ENCODE measurements at places on chromosomes 7 and 10.

DNA sequence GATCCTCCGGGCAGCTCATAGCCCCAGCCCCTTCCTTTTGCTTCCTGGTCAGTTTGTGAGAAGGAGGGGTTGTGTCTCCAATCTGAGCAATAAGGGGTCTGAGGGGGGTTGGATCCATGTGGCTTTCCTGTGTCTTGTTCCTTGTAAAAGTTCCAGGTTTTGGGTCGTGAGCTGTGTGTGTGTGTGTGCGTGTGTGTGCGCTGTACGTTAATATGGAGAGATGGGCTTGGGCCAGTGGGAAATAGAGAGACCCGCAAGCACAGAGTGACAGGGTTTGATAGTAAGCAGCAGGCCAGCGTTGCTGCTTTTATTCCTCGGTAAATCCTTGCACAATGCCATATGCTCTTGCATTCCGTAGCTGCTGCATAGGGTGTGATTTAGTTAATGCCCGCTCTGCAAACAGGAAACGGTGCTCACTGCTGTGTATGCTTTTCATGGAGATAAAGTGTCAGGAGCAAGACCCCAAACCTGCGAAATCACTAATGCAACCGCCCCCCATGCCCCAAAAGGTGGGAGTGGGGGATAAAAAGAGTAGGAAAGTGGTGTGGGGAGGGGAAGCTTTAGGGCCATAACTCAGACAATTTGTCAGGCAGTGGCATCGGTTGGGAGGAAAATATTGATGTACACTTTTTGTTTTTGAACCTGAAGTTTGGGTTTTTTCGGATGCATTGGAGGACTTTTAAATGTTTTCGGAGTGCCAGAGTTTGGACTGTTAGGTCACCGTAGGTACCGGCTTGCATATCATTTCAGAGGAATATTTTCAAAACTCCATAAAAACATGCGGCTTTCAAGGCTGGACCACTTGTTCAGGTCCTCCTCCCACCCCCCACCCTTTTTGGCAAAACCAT is 108.7 kb downstream of the TCF7L2 start:
- no peak for DNase-seq

- DNase-seq: no peak
Measured at GRCh38 chr10:24988831-24989640, 26.9 kb downstream of the ENKUR start.

GRCh38 chr7:126790763-126791162 is 462.0 kb downstream of the GRM8 start:
- no peak for DNase-seq

GRCh38 chr10:24951201-24952142 is 934 bp downstream of the PRTFDC1 start:
- no peak for DNase-seq

- DNase-seq: no peak
Measured at GRCh38 chr7:66211429-66211828, 6.3 kb downstream of the TPST1 start.

DNA sequence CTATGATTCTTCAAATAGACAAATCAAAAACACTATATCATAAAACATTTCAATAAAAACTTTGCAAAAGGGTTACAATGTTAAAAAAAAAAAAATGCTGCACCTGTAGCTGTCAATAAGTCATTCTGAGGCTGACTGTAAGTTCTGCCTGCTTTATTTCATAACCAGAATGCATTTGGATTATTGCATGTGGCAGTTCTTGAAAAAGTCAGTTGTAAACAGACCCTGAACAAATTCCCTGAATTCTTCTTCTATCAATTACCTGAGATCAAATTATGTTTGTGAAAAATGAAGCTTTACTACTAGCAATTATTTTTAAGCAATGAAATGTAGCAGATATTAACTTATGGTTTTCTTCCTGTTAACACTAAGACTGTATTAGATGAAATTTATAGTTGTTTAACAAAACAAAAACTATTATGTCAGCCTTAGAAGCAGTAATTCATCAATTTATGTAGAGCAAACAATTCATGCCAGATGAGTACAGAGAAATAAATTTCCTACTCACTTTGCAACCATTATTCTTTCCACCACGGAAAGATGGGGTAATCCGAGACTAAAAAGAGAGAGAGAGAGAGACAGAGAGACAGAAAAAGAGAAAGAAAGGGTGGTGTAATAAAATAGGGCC is 107.8 kb downstream of the SFMBT2 start:
- DNase-seq: no peak

- DNase-seq: no peak
Measured at GRCh38 chr7:30178748-30179436, 44.1 kb downstream of the MTURN start.

GRCh38 chr7:749140-749551 is 22.1 kb upstream of the PRKAR1B start:
- DNase-seq: no peak

DNA sequence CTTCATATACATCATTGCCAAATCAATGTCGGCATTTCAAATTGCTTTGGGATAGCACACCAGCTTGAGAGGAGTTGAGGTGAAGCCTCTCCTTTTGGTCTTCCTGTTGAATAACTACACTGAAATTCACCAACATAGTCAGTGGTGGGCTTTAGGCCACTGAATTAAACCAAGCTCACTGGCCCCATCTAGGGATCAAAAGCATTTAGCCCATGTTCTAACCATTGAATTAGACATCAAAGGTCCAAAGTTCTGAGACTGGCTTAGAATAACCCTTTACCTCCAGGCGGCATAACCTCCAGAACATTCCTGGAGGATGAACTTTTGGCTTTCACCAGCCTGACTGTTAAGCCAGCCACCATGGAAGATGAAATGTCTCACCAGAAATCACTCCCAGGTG is 54.6 kb downstream of the BPGM start:
- no peak for DNase-seq

- no peak for DNase-seq
Measured at GRCh38 chr7:157150882-157151281, 12.2 kb downstream of the UBE3C start.

GRCh38 chr10:129715805-129716204 is 248.3 kb downstream of the EBF3 start:
- DNase-seq: no peak

- DNase-seq: no peak
Measured at GRCh38 chr10:113524539-113525490, 28.0 kb upstream of the HABP2 start.

DNA sequence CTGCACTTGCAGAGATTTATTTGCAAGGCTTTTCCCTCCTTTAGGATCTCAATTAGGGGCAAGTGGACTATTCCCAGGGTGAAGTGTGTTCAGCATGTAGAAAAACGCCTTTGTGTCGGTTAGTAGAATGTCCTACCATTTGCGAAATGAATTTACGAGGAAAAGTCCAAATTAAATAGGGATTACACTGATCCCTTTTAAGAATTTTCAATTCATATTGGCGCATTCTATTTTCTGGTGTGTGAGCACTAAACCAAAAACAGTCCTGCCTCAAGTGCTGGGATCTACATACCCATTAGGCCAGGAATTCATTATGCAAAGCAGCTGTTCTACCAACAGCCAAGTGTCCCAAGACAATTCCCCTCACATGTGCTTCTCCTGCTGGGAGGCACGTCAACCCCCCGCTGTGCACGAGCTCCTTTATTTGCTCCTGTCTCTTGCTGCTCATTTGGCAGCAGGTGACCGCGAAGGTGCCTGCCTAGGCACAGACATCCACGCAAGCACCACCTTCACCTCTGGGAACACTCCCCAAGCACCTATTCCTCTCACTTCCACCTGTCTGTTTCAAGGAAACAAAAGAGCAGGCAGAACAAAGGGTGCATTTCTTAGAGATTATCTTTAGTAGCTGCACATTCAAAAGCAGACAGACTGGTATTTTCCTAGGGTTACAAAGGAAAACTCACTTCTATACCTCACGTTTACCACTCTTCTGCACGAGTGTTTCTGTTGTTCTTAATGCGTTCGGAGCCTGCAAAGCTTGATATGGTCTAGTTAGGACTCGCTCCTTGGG is 134.6 kb upstream of the FGFR2 start:
- DNase-seq: no peak

- DNase-seq: no peak
Measured at GRCh38 chr7:64916-65341, 127.4 kb upstream of the FAM20C start.

DNA sequence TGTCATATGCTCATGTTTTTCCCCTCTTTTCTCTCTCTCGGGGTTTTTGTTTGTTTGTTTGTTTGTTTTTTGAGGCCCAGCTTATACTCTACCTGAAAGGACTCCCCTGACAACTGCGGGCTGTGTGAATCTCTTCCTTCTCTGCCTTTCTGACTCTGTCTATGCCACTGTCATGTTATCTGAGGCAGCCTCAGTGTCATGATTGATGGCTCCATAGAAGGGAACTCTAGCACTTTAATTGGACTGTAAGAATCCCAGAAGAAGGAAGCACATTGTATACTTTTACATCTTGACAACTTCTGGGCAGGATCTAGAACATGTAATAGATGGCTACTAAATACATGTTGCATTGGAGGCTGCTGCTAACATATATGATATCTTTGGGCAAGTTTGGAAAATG is 25.4 kb downstream of the AKR1B15 start:
- no peak for DNase-seq

DNA sequence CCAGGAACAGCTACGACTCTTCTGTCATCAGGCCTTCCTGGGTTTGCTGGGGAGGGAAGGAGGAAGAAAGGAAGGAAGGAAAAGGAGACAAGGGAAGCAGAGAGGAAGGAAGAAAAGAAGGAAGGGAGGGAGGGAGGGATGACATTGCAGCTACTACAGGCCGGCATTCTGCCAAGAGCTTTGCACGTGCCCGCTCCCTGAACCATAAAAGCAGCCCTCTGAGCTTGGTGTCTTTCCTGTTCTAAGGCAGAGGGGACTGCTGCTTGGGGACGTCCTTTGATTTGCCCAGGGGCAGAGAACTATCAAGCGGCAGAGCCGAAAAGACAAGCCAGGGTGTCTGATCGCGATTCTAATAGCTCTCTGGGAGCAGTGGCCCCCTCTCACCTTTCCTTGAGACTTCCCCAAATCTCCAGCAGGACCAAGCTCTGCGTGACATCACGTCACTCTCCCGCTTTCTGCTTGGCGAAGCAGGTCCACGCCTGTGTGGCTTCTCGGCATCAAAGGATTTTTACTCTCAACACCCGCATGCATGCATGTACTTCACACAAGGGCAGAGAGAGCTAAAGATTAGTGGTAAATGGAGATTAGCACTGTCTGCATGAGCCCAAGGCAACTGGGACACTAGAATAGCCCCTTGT is 167.8 kb upstream of the AUTS2 start:
- DNase-seq: no peak

DNA sequence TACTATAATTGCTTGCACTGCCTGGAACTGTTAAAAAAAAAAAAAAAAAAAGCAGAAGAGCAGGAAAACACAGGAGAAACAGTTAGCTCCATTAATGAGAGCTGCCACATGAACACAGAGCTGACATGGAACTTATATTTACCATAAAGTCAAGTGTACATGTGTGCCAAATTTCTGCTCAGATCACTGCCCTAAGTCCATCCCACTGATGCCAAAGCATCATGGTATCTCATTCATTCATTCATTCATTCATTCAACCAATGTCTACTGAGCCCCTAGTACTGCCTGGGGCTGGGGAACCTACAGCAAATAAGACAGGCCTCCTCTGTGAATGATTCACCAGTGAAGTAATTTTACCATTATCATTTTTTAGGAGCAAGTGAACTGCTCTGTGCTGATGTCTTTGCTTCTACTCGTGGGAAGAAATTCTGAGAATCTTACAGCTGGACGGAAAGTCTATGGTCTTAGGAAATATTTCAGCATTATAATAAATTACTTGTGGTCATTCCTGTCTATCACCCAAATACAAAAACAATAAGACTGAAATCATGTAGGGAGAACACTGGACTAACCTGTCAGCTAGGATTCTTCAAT is 58.8 kb upstream of the ABLIM1 start:
- no peak for DNase-seq

Measured in stimulated activated CD4-positive, alpha-beta T cell treated with anti-CD3 and anti-CD28 coated beads, Interleukin-15, amount 100 ng/mL, for 48 hours (primary cell).